Parietal lobe (tissue), 2 donors: ENCODE measurements at places on chromosomes 12 and 14. TPM values are rescaled to one million over a fixed set of nuclear protein-coding genes. Genes with fewer than 3 reads are reported as not detected.

The KRT73 gene
- not detected for total RNA-seq

The ERBB3 gene
- 3.4 TPM for total RNA-seq

The SIX6 gene
- total RNA-seq = not detected

The DIABLO gene
- 52.0 TPM for total RNA-seq

The TUBA1A gene
- total RNA-seq = 9,192 TPM

The SCNN1A gene
- total RNA-seq = not detected

The TOMM20L gene
- not detected for total RNA-seq

The YEATS4 gene
- 27.2 TPM for total RNA-seq

The GLIPR1L2 gene
- total RNA-seq = 0.94 TPM

The VRK1 gene
- 53.5 TPM for total RNA-seq

The ALDH2 gene
- 21.9 TPM for total RNA-seq

The TEX52 gene
- total RNA-seq = not detected

The SYNE3 gene
- 2.2 TPM for total RNA-seq

The SERPINA3 gene
- total RNA-seq = 1.3 TPM

The IPO4 gene
- 18.2 TPM for total RNA-seq

The PWP1 gene
- total RNA-seq = 78.6 TPM

The KRT83 gene
- not detected for total RNA-seq

The SLC6A13 gene
- 5.6 TPM for total RNA-seq

The IL22 gene
- total RNA-seq = not detected

The PTPRQ gene
- total RNA-seq = 1.6 TPM

The GPR84 gene
- not detected for total RNA-seq

The KRT75 gene
- not detected for total RNA-seq

The NEUROD4 gene
- total RNA-seq = 4.4 TPM

The TAS2R14 gene
- 30.4 TPM for total RNA-seq

The RPS6KA5 gene
- total RNA-seq = 17.2 TPM

The SAMD15 gene
- 10.0 TPM for total RNA-seq

The ZC3H10 gene
- total RNA-seq = 12.8 TPM

The INSM2 gene
- not detected for total RNA-seq

The MSI1 gene
- total RNA-seq = 15.0 TPM

The TXNDC16 gene
- 46.3 TPM for total RNA-seq

The CNTN1 gene
- 297 TPM for total RNA-seq

The DPF3 gene
- 13.1 TPM for total RNA-seq

The TMTC1 gene
- 38.2 TPM for total RNA-seq

The DTX3 gene
- 81.7 TPM for total RNA-seq

The GCN1 gene
- 97.3 TPM for total RNA-seq

The MYF6 gene
- total RNA-seq = not detected

The ULK1 gene
- 24.4 TPM for total RNA-seq

The RPL10L gene
- total RNA-seq = not detected

The FAM222A gene
- 5.9 TPM for total RNA-seq

The LMO3 gene
- 492 TPM for total RNA-seq

The IFT81 gene
- total RNA-seq = 105 TPM

The POTEM gene
- total RNA-seq = not detected

The FAM181A gene
- 1.6 TPM for total RNA-seq

The PTCSC3 gene
- not detected for total RNA-seq

The ANAPC5 gene
- 234 TPM for total RNA-seq

The TSPAN8 gene
- total RNA-seq = not detected

The KLHL33 gene
- total RNA-seq = under 0.01 TPM

The NTF3 gene
- total RNA-seq = 8.5 TPM

The SDR9C7 gene
- total RNA-seq = 0.31 TPM

The TSPAN19 gene
- 1.3 TPM for total RNA-seq

The CLEC2A gene
- not detected for total RNA-seq

The LBHD2 gene
- not detected for total RNA-seq

The GLIPR1 gene
- 0.94 TPM for total RNA-seq

The EIF2S3B gene
- total RNA-seq = 0.94 TPM

The FGF23 gene
- total RNA-seq = not detected
